ENCODE measurements at places on chromosomes 3 and 15.

- no peak for DNase-seq
Observed at GRCh38 chr3:167930453-167930852, 165.3 kb downstream of the GOLIM4 start.

DNA sequence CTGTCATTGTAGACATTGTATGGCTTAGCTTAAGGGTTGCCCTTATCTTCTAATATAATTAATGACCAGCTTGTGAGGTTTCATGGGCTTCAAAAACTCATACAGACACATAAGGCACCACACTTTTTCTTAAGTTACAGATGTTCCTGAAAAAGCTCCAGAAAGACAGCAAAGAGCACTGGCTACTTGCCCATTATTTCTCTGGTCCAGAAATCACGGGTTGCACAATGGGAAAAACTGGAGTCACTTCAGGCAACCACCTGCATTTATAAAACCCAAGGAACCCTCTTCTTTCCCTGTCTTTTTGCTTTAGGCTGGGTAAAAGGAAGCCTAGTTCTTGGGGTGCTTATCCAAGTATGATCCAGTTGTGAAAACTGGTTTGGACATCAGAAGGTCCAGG, 2.3 kb upstream of the COL6A6 start:
- DNase-seq = no peak

GRCh38 chr15:56886363-56886931, 32.0 kb upstream of the TCF12 start:
- DNase-seq = no peak

DNA sequence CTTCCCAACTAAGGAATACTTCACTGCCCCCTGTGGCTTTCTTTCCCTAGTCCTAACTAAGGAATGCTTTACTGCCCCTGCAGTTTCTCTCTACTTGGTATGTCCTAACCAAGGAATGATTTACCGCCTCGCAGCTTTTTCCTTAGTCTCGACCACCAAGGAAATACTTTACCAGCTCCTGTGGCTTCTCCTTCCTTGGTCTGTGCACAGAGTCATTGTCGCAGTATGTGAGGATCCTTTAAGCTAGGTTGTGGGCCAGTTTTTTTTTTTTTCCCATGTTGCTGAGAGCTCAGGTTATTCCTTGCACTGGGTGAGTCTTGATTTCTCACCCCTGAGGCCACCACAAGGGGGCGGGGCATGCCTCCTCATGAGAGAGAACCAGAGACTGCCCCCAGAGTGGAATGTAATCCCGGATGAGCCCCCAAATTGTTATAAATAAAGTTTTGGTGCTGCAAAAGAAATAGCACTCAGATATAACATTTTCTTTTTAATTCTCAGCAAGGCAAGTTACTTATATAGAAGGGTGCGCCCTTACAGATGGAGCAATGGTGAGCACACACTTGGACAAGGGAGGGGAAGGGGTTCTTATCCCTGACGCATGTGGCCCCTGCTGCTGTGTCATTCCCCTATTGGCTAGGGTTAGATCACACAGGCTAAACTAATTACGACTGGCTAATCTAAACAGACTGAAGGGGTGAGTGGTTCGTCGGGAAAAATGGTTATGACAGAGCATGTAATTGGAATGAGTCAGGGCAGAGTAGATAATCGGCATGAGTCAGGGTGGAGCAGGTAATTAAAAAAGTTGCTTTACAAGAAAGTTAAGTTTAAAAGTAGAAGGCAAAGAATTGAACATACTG, 27.0 kb downstream of the NDUFB4 start:
- DNase-seq = peak; percentile 16

GRCh38 chr3:111173328-111173900, 101.8 kb downstream of the NECTIN3 start:
- DNase-seq = no peak

GRCh38 chr3:67484085-67484484, 170.3 kb downstream of the SUCLG2 start:
- DNase-seq = no peak

- no peak for DNase-seq
Observed at GRCh38 chr15:99614749-99615288, 49.0 kb downstream of the MEF2A start.

DNA sequence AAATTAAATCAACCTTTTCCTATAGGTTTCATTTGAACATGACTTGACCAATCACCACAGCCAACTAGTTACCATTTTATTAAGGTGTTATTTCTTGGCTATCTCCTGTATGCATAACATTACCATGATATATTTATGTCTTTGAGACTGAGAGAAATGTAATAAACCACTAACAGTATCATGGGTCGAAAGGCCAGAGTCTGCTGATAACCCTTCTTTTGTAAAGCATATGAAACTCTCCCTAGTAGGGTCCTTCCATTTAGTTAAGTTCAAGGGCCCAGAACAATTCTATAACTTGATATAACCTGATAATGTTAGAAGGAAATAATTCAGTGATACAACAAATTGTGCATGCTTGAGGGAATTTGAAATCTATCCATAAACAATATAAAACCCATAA, 14.3 kb upstream of the DPH6 start:
- DNase-seq = no peak

DNA sequence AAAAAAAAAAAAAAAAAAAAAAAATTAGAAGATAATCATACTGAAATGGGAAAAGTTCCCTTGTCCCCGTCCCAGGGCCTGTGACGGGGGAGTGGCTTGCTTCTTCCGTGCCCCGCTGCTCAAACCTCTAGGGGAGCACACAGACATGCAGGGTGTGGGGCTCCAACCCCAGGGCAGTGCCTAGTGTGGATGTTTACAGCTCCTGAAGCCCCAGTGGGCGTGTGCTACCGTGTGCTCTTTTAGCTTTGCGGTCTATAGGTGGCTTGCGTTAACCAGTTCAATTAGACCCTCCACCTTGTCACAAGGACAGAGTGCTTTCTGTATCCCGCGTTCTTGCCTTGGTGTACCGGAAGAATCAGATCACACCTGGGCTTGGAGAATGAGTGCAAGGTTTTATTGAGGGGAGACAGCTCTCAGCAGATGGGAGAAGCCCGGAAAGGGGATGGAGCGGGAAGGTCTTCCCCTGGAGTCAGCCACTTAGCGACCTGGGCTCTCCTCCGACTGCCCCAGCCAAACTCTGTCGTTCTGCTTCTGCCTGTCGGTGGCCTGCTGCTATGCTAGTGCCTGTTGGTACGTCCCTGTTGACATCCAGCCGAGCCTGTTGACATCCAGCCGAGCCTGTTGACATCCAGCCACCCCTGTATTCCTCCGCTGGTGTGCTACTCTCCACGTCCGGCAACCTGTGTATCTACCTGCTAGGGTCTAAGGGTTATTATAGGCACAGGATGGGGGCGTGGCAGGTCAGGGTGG, 569.8 kb downstream of the VGLL3 start:
- DNase-seq = no peak

All from CD4-positive, CD25-positive, alpha-beta regulatory T cell (primary cell).